ENCODE measurements at places on chromosomes 13 and 19.

DNA sequence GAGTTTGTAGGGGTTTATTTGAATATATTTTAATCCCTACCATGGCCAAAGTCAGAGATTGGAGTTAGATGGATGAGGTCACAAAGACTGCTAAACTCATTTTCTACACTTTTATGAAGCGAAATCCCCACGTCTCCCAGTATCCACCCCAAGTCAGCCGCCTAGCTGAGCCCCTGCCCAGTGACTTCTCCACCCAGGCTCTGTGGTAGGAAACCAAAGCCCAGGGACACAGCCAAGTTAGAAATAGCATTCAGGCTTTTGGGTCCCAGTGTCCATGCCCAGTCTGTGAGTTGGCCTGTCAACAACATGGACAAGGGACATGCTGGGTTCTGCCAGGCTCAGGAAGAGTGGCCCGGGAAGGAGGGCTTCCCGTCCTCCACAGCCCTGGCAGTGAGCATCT is 474.0 kb downstream of the FOXO1 start:
- no peak for DNase-seq

DNA sequence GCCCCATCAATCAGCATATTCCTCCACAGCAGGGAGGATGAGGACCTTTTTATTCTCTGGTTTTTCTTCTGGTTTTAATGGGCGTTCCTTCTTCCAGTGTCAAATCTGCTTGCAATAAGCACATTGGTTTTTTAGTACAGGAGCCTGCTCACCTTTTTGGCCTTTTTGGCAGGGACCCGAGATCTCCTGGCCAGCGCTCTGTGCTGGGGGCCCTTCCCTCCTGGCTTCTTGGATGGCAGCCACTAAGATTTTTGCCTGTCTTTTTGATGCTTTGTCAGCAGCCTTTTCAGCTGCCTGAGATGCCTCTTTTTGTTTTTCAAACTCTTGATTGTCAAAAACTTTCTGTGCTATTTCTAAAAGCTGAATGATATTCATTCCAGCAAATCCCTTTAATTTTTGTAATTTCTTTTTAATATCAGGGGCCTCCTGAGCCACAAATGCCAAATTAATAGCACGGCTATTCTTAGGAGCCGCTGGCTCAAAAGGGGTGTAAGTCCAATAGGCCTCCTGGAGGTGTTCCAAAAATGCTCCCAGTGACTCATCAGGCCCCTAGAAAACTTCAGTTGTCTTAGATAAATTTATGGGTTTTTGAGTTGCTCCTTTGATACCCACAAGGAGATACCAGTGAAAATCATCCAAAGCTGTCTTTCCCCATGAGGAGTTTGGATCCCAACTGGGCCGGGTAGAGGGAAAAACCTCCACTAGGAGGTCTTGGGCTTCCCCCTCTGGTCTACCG is 73.0 kb downstream of the ZNF100 start:
- no peak for DNase-seq

- DNase-seq, result peak; percentile 5
Measured at GRCh38 chr13:74132776-74133656, 1.2 kb downstream of the KLF12 start.

DNA sequence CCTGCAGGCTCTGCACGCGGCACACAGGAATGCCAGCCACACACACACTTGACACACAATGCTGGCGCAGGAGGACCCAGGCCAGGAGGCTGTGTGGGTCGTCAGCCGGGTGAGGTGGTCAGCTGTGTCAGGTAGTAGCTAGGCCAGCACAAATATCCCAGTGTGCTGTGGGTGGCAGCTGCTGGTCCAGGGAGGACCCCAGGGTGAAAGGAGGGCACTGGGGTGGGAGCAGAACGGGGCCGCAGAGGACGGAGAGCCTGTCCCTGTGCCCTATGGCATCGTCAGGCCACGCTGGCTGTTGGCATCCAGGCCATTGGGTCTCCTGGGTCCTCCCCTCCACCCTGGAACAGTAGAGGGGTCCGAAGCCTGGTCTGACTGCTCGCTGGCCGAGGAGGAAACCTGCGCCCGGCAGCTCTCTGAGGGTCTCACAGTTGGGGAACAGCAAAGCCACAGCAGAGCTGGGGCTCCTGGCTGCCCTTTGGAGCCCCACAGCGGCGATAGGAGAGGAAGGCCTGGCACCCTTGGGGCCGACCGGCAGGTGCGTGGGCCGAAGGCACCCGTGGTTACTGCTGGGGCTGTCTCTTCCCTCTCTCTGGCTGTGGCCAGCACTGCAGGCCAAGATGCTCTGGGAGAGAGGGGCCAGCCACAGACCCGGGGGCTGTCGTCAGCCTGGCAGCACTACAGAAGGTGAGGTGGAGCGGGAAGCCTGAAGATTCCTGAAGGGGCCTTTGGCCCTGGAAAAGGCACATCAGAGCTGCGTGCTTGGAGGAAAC is 27.3 kb downstream of the C13orf46 start:
- no peak for DNase-seq

- no peak for DNase-seq
Measured at GRCh38 chr19:6822311-6822670, 49.8 kb downstream of the VAV1 start.

DNA sequence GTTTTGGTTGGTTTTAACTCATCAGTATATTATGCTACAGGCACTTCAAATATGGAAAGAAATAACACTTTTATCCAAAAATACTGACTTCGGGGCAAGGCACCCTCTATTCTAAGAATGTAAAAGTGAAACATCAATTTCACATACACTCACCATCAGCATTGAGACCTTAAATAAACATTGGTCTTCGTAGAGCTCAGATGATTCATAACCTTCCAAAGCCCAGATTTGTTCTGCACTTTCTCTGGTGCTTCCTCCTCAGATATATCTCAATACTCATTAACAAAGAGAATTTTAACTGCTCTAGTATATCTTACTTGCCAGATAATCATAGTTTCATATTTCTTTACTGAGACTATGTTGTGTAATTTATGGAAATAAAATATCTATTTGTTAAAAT is 794.3 kb downstream of the LIG4 start:
- no peak for DNase-seq
